CD4-positive, alpha-beta T cell (primary cell): ENCODE measurements at places on chromosomes 5 and 9. TPM values are rescaled to one million over a fixed set of nuclear protein-coding genes. Genes with fewer than 3 reads are reported as not detected.

DIRAS2 gene
- total RNA-seq = not detected

NR5A1 gene
- total RNA-seq = not detected

GRIN1 gene
- total RNA-seq = not detected

SLC1A1 gene
- 0.14 TPM for total RNA-seq

POLE3 gene
- total RNA-seq = 63.6 TPM

LCN9 gene
- not detected for total RNA-seq

ST6GALNAC6 gene
- total RNA-seq = 93.1 TPM

CCDC112 gene
- total RNA-seq = 3.1 TPM

AIF1L gene
- total RNA-seq = not detected

ACSL6 gene
- total RNA-seq = 17.6 TPM

CFAP90 gene
- not detected for total RNA-seq

MED7 gene
- 7.0 TPM for total RNA-seq
